Gastrocnemius medialis (tissue), 4 donors: ENCODE measurements at places on chromosomes 16 and 17. TPM values are rescaled to one million over a fixed set of nuclear protein-coding genes. Genes with fewer than 3 reads are reported as not detected.

DNA sequence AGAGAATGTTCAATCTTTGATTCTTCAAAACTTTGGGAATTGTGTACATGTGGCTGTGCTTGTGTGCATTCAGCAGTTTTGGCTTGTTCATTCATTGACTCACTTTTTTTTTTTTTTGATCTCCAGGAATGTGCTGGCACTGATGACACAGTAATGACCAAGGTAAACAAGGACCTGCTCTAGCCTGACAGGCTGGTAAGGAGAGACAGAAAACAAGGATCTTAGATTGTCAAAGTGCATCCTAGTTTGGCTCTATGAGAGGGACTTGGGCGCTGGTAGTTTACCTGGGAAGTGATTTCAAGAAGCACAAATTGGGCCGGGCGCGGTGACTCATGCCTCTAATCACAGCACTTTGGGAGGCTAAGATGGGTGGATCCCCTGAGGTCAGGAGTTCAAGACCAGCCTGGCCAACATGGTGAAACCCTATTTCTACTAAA, 233.1 kb upstream of the WSCD1 start:
- no peak overlapping the region for H3K4me3 ChIP-seq
- H3K4me1 ChIP-seq: no peaks in the 10 kb centered on the region
- DNase-seq: no peak
- H3K27me3 ChIP-seq: no peaks in the 10 kb centered on the region
- no peaks in the 10 kb centered on the region for H3K36me3 ChIP-seq

- no peak overlapping the region for H3K4me3 ChIP-seq
- peak; percentile 36 for DNase-seq
- peaks cover 16% of the 10 kb centered on the region for H3K4me1 ChIP-seq
- H3K27me3 ChIP-seq: no peaks in the 10 kb centered on the region
- H3K36me3 ChIP-seq: no peaks in the 10 kb centered on the region
Observed at GRCh38 chr17:82217120-82217529, 4.5 kb upstream of the CCDC57 start.

The BCO1 gene
- total RNA-seq: not detected

DNA sequence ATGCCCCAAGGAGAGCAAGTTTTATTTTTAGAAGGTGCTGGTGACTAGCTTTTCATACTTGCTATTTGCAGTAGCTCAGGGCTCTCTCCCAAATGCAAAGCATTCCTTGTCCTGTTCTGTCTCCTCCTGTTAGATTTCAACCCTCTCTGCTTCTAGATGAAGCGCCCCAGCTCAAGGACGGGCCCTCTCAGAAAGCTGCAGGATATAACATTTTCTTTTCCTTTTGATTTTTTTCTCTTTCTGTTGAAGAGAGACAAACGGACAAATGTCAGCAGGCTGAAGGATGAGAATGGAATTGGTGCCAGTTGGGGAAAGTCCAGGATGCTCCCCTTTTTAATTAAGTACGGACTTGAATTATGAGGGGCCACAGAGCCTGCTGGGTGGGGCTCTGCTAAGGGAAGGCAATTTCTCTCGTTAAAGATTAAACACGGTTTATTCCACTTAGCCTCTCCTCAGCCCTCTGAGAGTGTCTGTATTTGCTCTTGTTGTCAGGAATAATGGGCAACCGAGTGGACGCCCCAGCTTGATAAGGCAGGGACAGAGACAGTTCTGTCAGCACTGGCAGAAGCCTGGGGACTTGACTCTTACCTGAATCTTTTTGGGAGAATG, 6.2 kb upstream of the ETV4 start:
- H3K4me3 ChIP-seq: no peak overlapping the region
- no peak overlapping the region for H3K27ac ChIP-seq
- DNase-seq: no peak
- H3K27me3 ChIP-seq: no peaks in the 10 kb centered on the region

DNA sequence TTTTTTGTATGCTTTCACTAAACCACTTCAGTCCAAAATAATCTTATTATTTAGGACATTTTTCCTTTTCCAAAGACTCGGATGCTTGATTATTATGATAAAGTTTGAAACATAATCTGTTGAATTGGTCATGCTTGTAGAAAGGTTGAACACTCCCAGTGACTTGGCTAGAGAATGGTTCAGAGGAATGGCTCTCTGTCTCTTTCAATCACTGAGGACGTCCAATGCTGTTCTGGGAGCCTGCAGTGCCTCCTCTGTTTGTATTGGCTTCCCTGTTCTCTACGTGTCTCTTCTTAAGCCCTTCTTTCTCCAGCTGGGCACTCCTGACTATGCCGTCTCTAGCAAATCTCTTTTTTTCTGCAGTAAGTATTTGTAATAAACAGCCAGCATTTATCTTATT, 369.0 kb upstream of the DYNLRB2 start:
- H3K27me3 ChIP-seq: no peaks in the 10 kb centered on the region
- no peak overlapping the region for H3K27ac ChIP-seq
- H3K36me3 ChIP-seq: no peaks in the 10 kb centered on the region
- H3K4me1 ChIP-seq: no peaks in the 10 kb centered on the region

DNA sequence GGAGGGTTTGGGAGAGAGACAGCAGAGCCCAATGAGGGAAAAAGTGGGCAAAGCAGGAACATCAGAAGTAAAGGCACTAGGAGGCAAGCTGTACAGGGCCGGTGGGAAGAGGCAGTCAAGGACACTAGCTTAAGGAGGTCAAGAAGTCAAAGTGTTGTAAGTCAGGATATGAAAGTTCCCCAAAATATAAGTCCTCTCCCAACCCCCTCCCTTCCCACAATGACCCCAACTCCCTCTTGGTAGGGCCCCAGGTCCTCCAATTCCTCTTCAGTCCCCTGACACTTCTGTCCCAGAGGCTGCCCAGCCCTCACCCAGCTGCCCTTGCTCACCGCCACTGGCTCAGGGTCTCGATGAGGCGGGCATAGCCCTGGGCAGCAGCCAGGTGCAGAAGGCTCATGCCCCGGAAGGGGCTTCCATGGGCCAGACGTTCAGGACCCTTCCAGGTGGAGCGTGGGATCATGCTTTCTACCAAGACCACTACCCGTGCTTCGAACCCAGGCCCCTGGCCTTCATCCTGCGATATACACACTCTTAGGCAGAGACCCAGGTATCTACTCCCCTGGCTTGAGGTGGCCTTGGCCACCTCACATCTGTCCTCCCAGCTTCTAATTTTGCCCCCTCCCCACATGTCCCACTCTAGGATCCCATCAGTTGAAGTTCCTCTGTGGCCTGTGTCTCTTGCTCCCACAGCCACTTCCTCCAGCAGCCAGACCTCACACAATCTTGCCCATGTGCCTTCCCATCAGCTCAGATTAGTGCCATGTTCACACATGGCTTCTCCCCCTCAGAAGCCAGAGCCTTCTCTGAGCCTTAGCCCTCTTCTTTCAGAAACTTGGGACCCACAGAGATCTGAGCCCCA, 5.9 kb upstream of the SPAG7 start:
- H3K4me3 ChIP-seq: peak overlapping the region; percentile 14
- no peaks in the 10 kb centered on the region for H3K27me3 ChIP-seq
- no peaks in the 10 kb centered on the region for H3K36me3 ChIP-seq

DNA sequence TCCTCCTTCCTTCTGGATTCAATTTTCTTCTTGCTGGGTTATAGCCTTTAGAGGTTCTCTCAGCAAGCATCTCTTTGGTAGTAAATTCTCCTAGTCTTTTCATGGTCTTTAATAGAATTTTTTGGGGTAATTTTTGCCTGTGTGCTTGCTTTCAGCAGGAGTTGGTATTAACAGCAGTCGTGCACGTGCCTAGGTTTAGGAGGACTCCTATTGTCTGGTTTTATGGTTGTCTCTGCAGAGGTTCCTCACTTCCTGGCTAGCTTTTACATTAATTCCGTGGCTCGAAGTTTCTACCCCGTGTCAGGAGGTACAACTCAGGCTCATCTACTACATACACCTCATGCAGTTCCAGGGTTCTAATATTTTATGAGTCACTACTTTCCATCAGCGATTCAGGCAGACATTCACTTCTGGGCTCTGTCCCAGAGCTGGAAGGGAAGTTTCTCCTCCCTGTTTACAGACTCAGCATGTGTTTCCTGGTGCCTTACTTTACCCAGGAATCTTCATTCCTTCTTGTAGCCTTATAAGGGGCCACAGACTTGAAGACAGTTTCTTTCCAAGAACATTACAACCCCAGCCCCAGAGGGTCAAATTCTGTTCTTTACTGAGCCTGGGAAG, 643.6 kb downstream of the HS3ST4 start:
- H3K27ac ChIP-seq: no peak overlapping the region
- DNase-seq: no peak
- no peak overlapping the region for H3K4me3 ChIP-seq
- H3K36me3 ChIP-seq: no peaks in the 10 kb centered on the region

DNA sequence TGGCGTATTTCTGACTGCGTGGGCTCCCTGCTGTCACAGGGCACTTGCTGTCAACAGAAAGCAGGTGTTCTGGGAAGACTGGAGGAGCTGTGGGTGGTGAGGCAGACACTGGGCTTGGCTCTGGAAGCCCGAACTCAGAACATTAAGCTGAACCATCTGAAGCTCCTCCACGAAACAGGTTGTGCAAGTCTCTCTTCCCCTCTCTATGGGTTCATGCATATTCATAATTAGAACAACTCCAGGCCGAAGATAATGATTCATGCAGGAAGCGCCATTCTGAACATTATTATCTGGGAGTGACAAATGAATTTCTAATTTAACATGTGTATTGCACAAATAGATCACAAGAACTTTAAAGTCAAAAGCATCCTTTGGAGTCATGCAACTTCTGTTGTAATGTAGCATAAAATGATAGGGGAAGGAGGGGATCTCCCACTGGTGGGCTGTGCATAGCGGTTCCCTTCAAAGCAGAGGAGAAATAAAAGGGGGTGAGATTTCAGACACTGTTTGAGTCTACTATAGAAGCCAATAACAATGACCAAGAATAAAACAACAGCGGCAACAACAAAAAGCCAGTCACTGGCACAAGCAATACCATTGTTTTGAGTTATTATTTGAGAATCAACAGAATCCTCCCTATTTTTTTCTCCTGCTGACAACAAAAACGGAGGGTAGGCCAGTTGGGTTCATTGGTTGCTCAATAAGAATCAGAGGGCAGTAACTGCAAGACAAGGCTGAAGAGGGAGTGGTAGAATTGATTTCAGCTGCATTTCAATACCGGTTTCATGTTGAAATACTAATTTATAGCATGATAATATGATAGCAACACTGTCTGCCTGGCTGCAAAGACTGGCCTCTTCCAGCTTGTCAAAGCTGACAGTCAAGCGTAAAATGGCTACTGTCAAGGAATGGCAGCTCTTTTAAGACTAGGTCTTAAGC, 407.3 kb downstream of the XYLT1 start:
- no peak overlapping the region for H3K27ac ChIP-seq
- H3K36me3 ChIP-seq: no peaks in the 10 kb centered on the region
- no peak overlapping the region for H3K4me3 ChIP-seq
- no peaks in the 10 kb centered on the region for H3K27me3 ChIP-seq
